ENCODE measurements at places on chromosomes 2 and 18.

GRCh38 chr18:57480733-57481132 is 45.6 kb downstream of the ONECUT2 start:
- no peak for DNase-seq

- DNase-seq: no peak
These were observed 13.2 kb downstream of the VWA3B start for GRCh38 chr2:98099939-98100743.

DNA sequence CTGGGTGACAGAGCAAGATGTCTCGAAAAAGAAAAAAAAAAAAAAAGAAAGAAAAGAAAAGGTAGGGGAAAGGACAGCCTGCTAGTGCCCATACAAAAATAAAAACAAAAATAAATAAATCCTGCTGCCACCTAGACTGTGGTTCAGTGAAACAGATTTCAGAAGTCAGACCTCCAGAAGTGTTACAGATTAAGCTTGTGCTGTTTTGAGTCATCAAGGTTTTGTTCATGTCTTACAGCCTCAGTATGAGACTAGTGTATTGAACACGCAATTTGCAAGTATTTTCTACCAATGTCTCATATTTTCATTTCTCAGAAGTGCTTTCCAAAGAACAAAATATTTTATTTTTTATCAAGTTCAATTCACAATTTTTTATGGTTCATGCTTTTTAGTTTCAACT is 720.4 kb upstream of the GYPC start:
- no peak for DNase-seq

- DNase-seq: no peak
These were observed 130.4 kb upstream of the CYP26B1 start for GRCh38 chr2:72278046-72278445.

GRCh38 chr18:48548921-48549320 is 10.1 kb downstream of the CTIF start:
- DNase-seq: no peak

GRCh38 chr2:144357623-144358373 is 162.1 kb downstream of the ZEB2 start:
- no peak for DNase-seq

- DNase-seq: no peak
These were observed 89.5 kb downstream of the CERS6 start for GRCh38 chr2:168545439-168546082.

- DNase-seq: no peak
These were observed 30.1 kb downstream of the EIF4E2 start for GRCh38 chr2:232580648-232580981.

DNA sequence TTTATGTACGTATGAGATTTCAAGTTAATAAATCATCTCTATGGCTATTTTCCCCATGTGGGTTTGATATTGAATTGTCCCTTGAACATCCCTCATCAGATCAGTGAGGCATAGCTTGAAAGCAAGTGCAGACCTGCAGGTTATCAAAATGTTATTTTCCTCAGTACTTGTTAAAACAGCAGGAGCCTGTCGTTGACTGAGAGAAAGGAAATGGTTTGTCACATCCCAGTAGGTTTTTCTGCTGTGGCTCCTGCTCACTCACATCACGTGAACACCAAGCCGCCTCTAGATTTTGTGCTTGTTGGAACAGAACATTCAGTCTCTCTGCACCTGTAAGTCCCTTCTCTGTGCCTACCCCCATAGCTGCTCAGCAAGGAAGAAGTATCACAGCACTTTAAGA is 340.3 kb downstream of the CELF4 start:
- DNase-seq: no peak

DNA sequence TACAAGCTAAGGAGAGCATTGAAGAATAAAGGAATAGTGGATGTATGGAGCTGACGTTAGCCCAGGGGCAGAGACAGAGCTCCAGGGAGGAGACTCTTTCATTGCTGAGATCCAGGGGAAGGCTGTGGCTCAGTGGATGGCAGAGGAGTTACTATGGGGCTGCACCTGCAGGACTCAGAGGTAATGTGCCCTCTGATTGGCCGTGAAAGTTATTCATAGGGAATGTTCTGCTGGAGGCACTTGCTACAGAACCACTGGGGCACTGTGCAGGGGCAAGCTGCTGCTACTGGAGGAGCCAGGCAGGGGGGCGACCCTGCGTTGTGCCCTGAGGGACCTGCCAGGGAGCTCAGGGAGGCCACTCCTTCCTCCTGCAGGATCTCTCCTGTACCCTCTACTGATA is 199.2 kb downstream of the PTPRM start:
- DNase-seq: no peak

- no peak for DNase-seq
These were observed 13.1 kb upstream of the E2F6 start for GRCh38 chr2:11478899-11479605.

- DNase-seq: no peak
These were observed 39.3 kb downstream of the TSHZ1 start for GRCh38 chr18:75249672-75250470.

GRCh38 chr18:26540043-26540628 is 8.2 kb downstream of the KCTD1 start:
- DNase-seq: no peak

DNA sequence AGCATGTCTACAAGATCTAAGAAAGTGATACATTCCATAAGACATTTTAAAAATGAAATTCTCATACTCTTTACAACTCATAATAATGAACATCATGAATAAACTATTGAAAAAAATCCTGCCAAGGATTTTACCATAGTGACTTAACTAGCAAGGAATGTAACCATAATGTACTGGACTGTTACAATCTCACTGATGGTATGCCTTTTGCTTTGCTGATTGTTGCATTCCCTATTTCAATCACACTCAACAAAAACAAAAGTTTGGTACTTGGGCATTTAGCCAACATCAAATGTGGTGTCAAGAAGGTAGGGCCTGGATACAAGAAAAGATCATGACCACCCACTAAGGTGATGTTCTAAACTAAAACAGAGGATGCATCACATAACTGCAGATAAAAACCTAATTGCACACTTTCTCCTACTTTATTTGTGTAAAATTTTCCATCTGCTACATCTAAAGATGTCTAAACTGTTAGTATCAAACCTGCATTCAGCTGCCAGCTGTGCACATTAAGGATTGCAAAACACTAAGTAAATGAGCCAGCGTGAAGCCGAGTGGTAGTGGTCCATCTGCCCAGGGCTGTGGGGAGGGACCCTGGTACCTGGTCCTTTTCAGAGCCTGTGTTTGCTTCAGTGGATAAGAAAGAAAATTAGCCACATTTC is 564.4 kb downstream of the ZEB2 start:
- DNase-seq: no peak

- no peak for DNase-seq
These were observed 131.4 kb upstream of the MYCN start for GRCh38 chr2:15808944-15809343.

GRCh38 chr2:128311755-128312341 is 6.8 kb downstream of the HS6ST1 start:
- DNase-seq: no peak

- DNase-seq: no peak
These were observed 498.5 kb upstream of the HS6ST1 start for GRCh38 chr2:128817171-128817570.

DNA sequence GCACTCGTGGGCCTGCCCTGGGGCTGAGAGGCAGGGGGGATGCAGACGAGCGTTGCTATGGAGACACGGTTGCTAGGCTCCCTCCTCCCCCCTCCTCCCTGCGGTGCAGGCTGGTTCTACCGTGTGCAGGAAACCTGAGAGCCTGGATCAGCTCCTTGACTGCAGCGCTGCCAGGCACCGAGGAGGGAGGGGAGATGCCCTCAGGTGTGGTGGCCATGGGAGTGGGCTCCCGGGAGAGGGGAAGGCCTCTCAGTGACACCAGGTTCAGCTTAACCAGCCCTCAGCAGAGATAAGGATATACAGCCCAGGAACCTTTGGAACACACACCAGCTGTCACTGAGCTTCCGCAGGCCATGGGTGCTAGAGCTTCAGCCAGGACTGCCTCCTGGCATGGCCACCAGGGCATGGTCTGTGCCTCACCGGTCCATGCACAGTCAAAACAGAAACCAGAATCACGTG is 124.4 kb upstream of the PXDN start:
- no peak for DNase-seq

DNA sequence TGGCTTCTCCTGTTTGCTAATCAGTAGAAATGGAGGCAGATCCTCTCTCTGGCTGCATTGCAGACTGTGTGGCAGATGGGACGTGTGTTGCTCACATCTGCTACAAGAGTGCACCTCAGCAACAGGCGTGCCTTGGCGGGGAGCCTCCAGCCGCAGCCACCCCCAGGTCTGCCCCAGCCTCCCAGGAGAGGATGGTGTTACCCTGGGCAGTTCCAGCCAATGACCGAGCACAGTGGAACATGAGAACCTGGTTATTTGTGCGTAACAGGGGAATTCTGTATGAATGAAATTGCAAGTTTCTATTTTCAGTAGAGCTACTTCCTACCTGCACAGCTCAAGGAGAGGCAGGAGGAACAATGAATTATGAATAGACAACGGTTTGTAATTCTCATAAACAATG is 130.6 kb upstream of the CBLN2 start:
- DNase-seq: no peak

DNA sequence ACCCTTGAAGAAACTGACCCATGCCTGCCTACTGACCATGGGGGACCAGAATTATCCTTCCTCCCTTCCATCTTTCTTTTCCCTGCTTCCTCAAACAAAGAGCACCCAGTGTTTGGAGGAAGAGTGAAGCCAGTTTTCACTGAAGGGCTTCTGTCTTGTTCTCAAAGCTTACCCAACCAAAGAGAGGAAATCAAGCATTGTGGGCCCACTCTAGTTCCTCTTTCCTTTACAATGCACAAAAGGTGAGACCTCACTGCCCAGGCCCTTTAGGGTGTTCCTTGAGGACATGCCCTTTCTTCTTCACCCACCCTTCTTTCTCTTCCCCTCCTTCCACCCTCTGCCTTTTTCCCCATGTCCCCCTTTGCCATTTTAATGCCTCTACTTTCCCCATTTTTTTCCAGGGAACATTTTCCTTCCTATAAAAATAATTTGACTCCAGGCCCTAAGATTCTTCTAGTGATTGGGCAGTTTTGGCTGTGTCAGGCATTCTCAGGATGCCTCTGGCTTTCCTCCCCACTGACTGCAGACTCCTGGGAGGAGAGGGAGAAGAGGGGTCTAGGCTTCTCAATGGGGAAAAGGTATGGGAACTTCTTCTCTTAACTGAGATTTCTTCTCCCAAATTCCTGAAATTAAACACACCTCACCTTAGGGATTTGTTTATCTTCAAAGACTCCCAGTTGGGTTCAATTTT is 126.6 kb upstream of the RMDN2 start:
- no peak for DNase-seq

GRCh38 chr2:132730611-132731010 is 60.6 kb upstream of the LYPD1 start:
- no peak for DNase-seq

- DNase-seq: no peak
These were observed 10.0 kb upstream of the GPR55 start for GRCh38 chr2:230935130-230935430.

DNA sequence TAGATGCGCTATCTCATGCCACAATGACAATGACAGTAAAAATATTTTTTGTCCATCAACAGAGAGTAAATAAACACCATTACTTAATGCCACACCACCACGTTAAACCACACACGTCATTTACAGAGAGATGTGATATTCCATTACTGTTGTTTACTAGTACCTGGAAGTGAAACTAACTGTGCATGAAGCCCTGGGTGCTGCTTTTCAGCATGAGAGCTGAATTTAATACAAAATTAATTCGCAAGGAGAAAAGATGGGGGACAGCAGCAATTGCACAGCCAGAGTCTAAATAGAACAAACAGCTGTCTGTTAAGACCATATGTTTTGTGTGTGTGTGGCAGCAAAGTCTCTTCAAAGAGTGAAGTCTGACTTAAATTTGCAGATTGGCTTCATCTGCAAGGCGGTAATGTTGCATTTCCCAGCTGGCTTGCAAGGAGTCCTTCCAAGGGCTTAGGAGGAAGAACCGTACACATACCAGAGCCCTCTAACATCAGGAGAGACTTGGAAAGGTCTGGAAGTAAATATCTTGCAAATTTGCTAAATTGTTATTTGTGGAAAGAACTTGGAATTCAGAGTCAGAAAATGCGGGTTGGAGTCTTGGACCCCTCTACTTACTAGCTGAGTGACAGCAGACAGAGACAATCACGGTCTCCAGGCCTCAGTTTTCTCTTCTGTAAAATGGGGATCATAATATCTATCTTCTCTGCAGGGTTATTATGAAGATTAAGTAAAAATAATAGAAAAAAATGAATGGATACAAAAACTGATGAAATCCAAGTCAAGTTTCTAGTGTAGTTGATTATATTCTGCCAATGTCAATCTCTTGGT is 127.6 kb downstream of the ALPK2 start:
- DNase-seq: no peak

GRCh38 chr2:56379066-56379465 is 195.3 kb downstream of the CCDC85A start:
- no peak for DNase-seq

GRCh38 chr18:76351961-76352581 is 143.0 kb downstream of the ZNF516 start:
- no peak for DNase-seq

DNA sequence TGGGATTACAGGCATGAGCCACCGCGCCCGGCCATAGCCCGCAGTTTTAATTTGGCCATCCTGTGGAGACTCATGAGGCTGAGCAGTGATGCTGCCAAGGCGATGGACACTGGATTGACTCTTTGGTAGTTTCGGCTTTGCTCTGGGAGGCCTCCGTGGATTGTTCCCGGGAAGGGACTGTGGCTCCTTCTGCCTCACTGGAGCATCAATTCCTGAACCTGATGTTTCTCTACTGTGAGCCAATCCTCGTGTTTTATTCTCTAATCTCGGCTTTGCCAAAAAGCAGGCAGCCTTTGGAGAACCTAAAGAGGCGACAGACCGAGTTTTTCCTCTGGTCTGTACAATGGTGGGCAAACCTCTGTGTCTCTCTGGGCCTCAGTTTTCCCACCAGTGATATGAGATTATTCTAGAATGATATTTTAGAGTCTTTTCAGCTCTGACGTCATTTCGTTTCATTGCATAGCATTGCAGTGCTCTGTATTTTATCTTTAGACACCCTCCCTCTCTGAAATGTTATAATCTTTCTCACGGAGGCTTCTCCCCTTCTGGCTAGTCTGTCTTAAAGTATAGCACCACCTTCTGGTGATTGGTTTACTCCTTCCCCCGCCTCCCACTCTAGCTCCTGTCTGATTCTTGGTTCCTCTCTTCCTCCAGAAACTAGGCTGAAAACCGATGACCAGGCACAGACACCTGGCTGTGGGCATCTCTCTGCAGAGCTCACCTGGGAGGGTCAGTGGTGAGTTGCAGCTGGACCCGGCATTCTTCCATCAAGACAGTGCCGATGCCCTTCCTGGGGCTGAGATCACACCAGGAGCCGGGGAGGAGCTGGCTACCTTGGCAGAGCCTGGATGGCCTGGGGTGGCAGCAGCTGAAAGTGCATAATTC is 341.3 kb downstream of the MYCN start:
- DNase-seq: no peak

GRCh38 chr18:62151068-62151771 is 35.6 kb downstream of the PIGN start:
- no peak for DNase-seq

DNA sequence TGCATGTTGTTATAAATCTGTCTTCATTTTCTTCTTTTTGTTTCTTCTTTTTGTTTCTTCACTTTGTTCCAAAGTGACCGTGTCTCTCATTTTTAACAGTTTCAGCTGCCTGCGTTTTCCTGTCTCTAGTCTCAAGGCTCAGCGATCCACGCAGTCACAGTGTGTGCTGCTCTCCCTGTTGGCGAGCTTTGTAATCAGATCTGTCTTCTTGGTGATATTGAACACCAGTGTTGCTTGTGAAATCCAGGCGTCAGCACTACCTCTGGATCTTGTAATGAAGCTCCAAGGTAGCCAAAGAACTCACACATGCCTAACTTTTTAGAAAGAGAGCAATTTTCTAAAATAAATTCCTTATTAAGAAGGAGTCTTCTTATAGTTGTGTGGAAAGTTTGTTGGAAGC is 13.2 kb downstream of the SNTG2 start:
- no peak for DNase-seq

Measured in stimulated activated CD8-positive, alpha-beta memory T cell treated with anti-CD3 and anti-CD28 coated beads, Interleukin-7, amount 100 ng/mL, for 1 hour (primary cell).